ENCODE measurements at places on chromosomes 7 and 10.

DNA sequence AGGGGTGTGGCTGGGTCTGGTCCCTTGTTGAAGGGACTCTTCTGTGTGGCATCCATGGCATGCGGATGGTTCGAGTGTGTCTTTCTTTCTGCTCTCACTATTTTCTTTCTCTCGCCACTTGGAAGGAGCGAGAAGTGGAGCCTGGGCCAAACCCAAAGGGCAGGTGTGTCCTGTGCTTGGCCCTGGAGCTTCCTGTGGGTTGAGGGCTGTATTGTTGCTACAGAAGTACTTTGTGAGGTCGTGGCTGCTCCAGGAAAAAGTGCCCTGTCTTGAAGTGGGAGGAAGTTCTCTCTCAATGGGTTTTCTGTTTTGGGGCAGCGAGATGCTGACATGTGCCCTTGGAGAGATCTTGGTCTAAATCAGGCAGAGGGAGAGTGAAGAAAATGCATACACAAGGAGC, 72.0 kb downstream of the DOCK1 start:
- no peak for DNase-seq

- no peak for DNase-seq
These were observed 34.4 kb downstream of the BCAP29 start for GRCh38 chr7:107614425-107614824.

GRCh38 chr7:92598310-92598981, 8.3 kb upstream of the FAM133B start:
- no peak for DNase-seq

DNA sequence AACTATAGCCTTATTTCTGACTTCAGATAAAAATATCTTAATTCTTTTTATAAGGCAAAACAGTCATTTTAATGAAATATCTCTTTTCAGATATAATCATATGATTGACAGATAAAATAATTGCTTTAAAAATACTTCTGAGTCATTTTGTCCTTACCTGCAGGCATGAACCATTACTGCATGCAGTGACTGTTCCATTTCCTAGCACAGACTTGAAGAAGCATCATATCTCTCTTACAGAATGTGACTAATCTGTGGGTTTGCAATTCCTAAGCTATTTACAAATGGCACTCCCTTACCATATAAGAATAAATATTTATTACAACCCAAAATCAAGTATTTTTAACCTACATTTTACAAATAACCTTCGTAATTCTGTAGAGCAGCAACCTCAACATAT, 120.7 kb downstream of the SRPK2 start:
- DNase-seq, result no peak

All from activated CD4-positive, alpha-beta T cell treated with anti-CD3 and anti-CD28 coated beads, Interleukin-2, amount 10 ng/mL, durations not matched to agents 7 days and 5 days (primary cell).